Small intestine (tissue), 16 donors: ENCODE measurements at places on chromosomes 6 and 20. TPM values are rescaled to one million over a fixed set of nuclear protein-coding genes. Genes with fewer than 3 reads are reported as not detected.

DNA sequence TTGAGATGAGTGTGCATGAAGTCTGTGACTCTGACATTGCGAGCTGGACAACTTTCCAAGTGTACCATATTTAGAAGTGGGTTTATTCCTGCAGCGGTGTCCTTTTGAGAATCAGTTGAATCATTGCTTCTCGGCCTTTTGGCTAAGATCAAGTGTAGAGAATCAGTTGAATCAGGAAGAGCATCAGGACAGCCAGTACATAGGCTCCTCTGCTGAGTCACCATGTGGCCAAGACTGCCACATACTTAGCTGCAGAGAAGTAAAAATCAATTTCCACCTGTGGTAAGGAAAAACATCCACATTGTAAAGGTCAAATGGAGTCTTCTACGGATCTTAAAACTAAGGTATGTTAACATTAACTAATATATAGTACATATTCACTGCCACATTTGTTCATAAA lies 428.4 kb upstream of the MARCKS start:
- no peak for DNase-seq
- H3K27me3 ChIP-seq = no peaks in the 10 kb centered on the region
- H3K27ac ChIP-seq = no peak overlapping the region
- H3K36me3 ChIP-seq = no peaks in the 10 kb centered on the region
- no peaks in the 10 kb centered on the region for H3K4me1 ChIP-seq
- no peak overlapping the region for H3K4me3 ChIP-seq

The IGF2R gene
- polyA plus RNA-seq = 4.9 TPM

GRCh38 chr6:105968603-105969333 lies 117.4 kb upstream of the PRDM1 start:
- H3K4me1 ChIP-seq = no peaks in the 10 kb centered on the region
- H3K27me3 ChIP-seq = no peaks in the 10 kb centered on the region
- no peak overlapping the region for H3K27ac ChIP-seq
- no peak for DNase-seq
- no peak overlapping the region for H3K4me3 ChIP-seq
- H3K36me3 ChIP-seq = no peaks in the 10 kb centered on the region

GRCh38 chr20:433300-433975 lies 25.3 kb downstream of the RBCK1 start:
- H3K36me3 ChIP-seq = peaks cover 8% of the 10 kb centered on the region
- H3K4me3 ChIP-seq = no peak overlapping the region
- no peaks in the 10 kb centered on the region for H3K4me1 ChIP-seq
- peak; percentile 45 for DNase-seq
- H3K27ac ChIP-seq = no peak overlapping the region
- H3K27me3 ChIP-seq = no peaks in the 10 kb centered on the region

GRCh38 chr20:9617940-9618339 lies 103.5 kb downstream of the LAMP5 start:
- H3K36me3 ChIP-seq = no peaks in the 10 kb centered on the region
- H3K27me3 ChIP-seq = no peaks in the 10 kb centered on the region
- no peak overlapping the region for H3K4me3 ChIP-seq

GRCh38 chr6:122400462-122401089 lies 1.1 kb downstream of the HSF2 start:
- no peaks in the 10 kb centered on the region for H3K27me3 ChIP-seq
- no peak overlapping the region for H3K4me3 ChIP-seq
- H3K36me3 ChIP-seq = no peaks in the 10 kb centered on the region
- peak; percentile 13 for DNase-seq
- H3K27ac ChIP-seq = no peak overlapping the region

GRCh38 chr6:20708367-20709124 lies 174.3 kb downstream of the CDKAL1 start:
- H3K4me1 ChIP-seq = no peaks in the 10 kb centered on the region
- H3K27ac ChIP-seq = no peak overlapping the region
- H3K4me3 ChIP-seq = no peak overlapping the region
- no peaks in the 10 kb centered on the region for H3K27me3 ChIP-seq
- DNase-seq = no peak

The ERVFRD-1 gene
- polyA plus RNA-seq = 3.6 TPM

GRCh38 chr6:142926177-142926493 lies 18.8 kb downstream of the HIVEP2 start:
- peak overlapping the region; percentile 97 for H3K27ac ChIP-seq
- H3K27me3 ChIP-seq = no peaks in the 10 kb centered on the region
- peak overlapping the region; percentile 77 for H3K4me3 ChIP-seq
- DNase-seq = no peak

DNA sequence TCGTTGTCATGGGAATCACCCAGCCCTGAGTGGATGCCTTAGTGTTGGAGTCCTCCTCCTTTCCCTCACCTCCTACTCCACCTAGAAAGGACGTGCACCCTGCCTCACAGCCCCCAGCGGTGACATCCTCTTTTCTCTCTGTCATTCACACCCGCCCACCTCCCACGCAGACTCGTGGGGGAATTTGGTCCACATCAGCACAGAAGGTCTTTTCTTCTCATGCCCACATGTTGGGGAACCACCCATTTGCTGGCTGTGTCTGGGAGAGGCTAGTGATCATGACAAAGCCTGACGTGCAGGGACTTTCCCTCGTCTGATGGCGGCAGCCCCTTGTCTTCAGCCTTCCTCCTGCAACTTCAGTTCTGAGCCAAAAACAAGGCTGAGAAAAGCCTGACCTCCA lies 96.0 kb upstream of the CNKSR3 start:
- no peaks in the 10 kb centered on the region for H3K27me3 ChIP-seq
- no peak overlapping the region for H3K27ac ChIP-seq
- no peaks in the 10 kb centered on the region for H3K4me1 ChIP-seq
- DNase-seq = no peak

The RNF114 gene
- polyA plus RNA-seq = 51.2 TPM
